ENCODE measurements at places on chromosomes 6 and 20. TPM values are rescaled to one million over a fixed set of nuclear protein-coding genes. Genes with fewer than 3 reads are reported as not detected.

Gene CLVS2
- total RNA-seq = not detected

Gene SIRPG
- not detected for total RNA-seq

Gene TPMT
- total RNA-seq = 22.2 TPM

- peak; percentile 96 for DNase-seq
These were observed 1197.7 kb upstream of the CITED2 start for GRCh38 chr6:140572129-140572528.

DNA sequence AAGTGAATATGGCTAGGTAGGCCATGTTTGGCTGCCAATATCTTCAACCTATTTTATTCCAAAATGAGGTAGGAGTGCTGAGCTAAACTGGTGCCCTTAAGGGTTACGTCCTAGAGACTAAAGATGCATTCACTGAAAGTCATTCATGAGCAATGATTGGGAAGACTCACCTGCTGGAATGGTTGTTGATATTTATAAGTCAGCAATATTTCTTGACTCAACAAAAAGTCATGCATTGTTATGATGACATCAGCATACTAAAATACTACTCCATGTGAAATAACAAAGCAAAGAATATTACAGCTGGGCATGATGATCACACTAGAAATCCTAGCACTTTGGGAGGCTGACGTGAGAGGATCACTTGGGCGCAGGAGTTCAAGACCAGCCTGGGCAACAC, 17.6 kb upstream of the NUP153 start:
- DNase-seq = peak; percentile 67

DNA sequence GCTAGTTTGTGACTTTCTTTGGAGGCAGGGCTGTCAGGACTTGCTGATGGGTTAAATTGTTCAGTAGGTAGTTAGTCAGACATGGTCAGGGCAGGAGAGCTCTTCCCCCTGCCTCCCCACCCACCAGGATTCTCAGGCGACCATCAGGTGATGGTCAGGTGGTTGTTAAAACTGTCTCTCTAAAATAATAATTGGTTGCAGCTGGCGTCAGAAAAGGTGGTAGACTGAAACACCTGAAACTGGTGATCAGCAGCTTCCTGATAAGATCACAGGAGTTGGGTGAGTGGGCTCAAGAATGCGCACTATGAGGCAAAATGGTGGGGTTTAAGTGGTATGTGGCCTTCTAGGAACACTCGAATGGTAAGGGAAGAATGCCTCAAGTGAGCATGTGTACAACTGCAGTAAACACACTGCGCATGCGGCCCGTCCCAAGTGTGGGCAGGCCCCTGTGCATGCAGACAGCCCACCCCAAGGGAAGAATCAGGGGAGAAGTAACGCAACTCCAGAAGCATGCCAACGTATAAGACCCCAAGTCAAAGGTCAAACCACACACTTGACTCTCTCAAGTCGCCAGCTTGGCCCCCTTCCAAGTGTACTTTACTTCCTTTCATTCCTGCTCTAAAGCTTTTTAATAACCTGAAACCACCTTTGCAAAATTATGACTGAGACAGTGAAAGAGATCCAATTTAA, 7.9 kb upstream of the BLCAP start:
- DNase-seq = no peak

GRCh38 chr6:7106215-7106751, 1.5 kb upstream of the RREB1 start:
- DNase-seq = peak; percentile 42

DNA sequence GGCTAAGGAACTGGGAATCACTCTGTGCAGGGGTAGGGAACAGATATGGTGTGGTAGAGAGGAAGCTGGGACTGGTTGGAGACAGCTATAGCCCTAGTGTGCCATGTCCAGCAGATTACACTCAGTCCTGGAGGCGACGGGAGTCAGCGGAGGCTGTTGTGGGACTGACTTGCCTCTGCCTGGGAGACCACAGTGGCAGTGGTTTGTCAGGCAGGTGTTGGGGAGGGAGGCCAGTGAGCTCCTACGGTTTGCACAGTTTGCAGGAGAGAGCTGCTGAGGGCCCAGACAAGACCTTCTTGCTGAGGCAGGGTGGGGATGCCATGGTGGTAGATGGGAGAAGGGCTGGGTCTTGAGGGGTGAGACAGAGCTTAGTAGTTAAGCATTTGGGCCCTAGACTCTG, 4.9 kb downstream of the PLCG1 start:
- no peak for DNase-seq

- DNase-seq = peak; percentile 19
These were observed 13.9 kb upstream of the CCN5 start for GRCh38 chr20:44701118-44701857.

DNA sequence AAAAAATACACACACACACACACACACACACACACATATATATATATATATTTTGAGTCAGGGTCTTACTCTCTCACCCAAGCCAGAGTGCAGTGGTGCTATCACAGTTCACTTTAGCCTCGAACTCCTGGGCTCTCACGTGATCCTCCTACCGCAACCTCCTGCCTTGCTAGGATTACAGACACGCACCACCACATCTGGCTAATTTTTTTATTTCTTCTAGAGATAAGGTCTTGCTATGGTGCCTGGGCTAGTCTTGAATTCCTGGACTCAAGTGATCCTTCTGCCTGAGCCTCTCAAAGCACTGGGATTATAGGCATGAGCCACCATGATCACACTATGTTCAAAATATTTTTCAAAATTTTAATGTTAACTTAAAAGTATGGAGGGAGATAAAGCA, 43.5 kb downstream of the NUP153 start:
- no peak for DNase-seq

GRCh38 chr6:150266963-150267685, 101.7 kb upstream of the IYD start:
- DNase-seq = no peak

DNA sequence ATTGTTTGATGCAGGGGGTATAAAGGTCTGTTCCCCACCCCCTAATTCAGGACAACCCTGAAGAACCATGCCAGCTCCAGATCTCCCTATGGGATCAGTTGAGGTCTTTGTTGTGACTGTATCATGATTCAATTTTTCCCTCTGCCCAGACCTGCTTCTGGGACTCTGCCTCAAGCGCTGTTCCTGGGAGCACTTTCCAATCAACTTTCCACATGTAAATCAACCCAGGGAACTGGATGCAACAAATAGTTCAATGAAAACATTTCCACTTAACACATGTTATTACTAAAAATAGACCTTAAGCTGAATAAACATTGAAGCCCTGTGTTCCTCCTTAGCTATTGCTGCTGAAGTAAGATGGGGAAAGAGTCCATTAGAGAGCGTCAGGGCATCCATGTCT, 139.5 kb downstream of the C6orf58 start:
- no peak for DNase-seq

DNA sequence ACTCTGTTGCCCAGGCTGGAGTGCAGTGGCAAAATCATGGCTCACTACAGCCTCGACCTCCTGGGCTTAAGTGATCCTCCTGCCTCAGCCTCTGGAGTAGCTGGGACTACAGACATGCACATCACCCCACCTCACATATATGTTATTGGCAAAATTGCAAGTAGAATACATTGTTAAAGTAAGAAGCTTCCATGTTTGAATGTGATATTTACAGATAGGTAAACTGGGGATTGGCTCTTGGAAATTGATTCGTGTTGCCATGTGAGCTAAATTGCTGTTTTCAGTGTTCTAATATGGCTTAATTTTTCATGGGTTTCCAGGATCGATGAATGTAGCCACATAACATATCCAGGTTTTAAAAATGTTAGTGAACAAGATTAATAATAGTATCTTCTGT, 149.0 kb upstream of the ZNF217 start:
- DNase-seq = no peak

DNA sequence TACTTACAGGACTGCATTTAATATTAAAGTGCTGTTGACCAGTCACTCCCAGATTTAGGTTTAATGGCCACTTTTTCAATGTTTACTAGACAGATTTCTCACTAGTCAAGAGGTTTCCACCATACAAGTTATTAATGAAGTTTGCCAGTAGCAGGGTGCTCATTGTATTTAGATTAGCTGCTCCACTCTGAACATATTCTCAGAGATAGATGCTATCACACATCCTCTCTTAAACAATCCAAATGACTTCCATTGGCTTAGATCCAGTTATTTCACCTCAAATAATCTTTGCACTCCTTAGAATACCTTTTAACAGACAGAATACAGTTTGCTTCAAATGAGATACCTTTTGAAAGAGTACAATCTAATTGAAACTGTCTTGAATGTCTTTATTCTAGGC, 276.1 kb downstream of the HDGFL1 start:
- no peak for DNase-seq

GRCh38 chr20:33291830-33292355, 8.9 kb downstream of the BPIFB1 start:
- DNase-seq = no peak

GRCh38 chr20:1870792-1871550, 24.2 kb upstream of the SIRPA start:
- DNase-seq = peak; percentile 21

Measured in IMR-90 (cell line).